Mesothelial cell of epicardium (in vitro differentiated cells): ENCODE measurements at places on chromosomes 6 and 20.
A peak's percentile ranks its signal among the peaks of the same experiment; 100 is the strongest.

GRCh38 chr6:42210551-42210950 is 7.1 kb downstream of the MRPS10 start:
- DNase-seq, result no peak

DNA sequence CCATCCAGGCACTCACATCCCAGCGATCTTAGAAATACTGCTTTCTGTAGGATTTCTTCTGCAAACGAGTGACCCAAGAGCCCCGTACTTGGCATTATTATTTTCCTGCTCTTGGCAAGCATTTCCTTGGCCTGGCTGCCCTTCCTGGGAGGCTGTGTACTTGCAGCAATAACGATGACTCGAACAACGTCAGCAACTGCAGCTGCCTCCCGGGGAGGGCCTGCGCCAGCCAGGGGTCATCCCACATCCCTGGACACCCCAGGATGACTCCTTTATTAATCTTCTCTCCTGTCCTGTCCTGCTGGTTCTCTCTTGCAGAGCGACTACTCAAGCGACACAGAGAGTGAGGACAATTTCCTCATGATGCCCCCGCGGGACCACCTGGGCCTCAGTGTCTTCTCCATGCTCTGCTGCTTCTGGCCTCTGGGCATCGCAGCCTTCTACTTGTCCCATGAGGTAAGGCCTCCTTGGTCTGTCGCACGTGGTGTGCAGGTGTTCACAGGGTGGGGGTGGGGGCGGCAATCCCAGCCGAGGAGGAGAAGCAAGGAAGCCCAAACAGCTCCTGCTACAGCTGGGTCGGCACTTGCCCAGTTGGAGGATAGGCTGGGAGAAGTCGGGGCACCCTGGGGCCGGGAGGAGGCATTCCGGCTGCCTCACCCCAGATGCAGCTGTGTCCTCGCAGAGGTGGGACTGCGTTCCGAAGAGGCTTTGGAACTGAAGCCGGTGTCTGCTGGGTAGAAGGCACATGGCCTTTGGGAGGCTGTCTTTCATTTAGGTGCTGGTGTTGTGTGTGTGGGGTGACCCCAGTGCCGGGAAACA is 115.3 kb downstream of the SYNDIG1 start:
- DNase-seq, result no peak

GRCh38 chr20:22821081-22821727 is 213.9 kb upstream of the SSTR4 start:
- no peak for DNase-seq

GRCh38 chr6:157667211-157668008 is 155.6 kb upstream of the SNX9 start:
- peak; percentile 70 for DNase-seq

- DNase-seq, result no peak
Observed at GRCh38 chr6:29815118-29815750, 12.4 kb upstream of the HLA-G start.

DNA sequence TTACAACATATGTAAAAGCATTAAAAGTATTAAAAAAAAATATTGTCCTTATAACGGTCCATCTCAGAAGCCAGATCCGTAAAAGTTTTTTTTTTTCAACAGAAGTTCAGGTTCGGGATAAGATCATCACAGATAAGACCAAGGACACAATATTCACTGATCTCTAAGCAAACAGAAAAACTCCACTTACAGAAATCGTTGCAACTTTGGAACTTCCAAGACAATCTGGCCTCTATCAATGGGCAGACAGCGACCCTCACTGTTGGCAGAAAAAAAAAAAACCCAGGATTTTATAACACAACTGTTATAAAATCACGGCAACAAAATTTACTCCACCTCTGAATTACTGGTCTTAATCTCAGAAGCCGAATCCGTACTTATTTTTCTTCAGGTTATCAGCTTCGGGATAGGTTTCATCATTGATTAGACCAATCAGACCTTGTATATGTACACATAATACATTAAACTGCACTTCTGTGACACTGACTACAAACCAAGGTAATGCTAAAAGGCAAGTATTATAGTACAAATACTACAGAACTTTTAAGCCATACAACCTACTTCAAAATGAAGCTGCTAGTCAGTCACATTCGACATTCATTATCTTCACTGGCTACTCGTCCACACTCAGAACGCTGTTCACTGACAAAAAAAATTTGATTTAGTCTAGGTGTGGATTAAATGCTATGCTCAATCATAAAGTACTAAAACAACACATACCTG is 34.7 kb upstream of the SYNCRIP start:
- no peak for DNase-seq

DNA sequence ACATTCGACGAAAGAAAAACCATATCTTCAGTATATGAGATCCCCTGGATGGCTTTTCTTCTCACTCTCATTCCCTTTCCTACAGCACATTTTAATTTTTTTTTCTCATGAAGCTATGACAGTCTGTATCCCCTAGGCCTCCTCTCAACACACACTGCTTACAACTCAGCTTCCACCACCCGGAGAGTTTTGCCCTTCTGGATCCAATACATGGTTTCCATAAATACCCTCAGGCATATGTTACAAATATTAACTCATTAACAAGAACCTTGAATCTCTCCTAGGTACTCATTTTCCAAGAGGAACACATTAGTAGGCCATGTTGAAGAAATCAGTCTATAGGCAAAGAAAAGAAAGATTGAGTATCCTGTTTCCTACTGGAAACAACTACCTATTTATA is 44.0 kb downstream of the PAK5 start:
- no peak for DNase-seq

DNA sequence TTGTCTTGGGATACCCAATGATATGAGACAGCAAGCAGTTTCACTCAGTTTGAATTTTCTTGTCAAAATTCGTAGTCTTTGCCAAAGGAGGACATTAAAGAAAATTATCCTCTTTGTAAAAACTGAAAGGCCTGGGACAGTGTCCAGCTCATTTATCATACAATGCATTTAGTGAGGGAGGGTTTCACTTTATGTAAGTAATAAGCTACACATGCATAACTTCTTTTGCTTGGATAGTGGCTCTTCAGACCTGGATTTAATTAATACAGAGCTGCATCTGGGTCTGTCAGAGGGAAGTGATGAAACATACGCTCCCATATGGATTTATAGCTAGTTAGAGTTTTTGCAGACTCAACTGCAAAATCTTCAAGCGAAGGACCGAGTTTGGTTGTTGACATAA is 175.6 kb downstream of the PHACTR1 start:
- DNase-seq, result no peak

- DNase-seq, result no peak
Observed at GRCh38 chr20:46065691-46066090, 24.1 kb downstream of the NCOA5 start.

DNA sequence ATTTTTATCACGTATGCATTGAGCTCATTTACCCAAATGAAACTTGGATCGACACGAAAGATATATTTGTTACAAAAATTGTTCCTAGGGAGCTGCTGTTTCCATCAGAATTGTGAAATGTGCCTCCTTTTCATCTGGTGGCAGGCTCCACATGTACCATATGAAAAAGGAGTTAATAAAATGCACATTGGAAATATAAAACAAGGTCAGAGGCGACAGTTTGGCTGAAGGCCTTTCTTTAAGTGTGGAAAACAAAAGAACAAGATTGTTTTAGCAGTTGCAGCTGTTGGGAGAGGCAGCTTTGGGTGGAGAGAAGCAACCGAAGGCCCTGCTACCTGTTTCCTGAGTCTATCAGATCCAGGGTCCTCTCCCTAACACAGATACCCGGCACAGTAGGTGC is 334.5 kb upstream of the NT5E start:
- no peak for DNase-seq

DNA sequence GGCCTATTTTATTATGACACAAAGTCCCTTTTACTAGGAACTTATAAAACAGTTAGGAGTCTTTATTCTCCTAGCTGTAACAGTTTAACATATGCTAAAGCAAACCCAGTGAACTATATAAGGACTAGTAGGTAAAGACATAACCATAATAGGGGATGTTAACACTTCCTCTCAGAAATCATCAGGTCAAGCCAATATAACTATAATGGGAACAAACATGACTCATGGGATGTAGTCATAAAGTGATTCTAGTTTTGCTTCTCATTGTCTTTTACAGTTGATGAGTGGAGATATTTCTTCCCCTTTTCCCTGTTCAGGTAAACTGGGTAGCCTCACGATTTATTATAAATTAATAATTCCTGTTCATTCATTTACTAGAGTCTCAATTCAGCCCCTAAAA is 9.7 kb downstream of the PTCHD4 start:
- DNase-seq, result no peak

- no peak for DNase-seq
Observed at GRCh38 chr6:43200541-43200940, 18.5 kb downstream of the CUL9 start.

- DNase-seq, result no peak
Observed at GRCh38 chr6:219641-220198, 72.6 kb upstream of the DUSP22 start.

DNA sequence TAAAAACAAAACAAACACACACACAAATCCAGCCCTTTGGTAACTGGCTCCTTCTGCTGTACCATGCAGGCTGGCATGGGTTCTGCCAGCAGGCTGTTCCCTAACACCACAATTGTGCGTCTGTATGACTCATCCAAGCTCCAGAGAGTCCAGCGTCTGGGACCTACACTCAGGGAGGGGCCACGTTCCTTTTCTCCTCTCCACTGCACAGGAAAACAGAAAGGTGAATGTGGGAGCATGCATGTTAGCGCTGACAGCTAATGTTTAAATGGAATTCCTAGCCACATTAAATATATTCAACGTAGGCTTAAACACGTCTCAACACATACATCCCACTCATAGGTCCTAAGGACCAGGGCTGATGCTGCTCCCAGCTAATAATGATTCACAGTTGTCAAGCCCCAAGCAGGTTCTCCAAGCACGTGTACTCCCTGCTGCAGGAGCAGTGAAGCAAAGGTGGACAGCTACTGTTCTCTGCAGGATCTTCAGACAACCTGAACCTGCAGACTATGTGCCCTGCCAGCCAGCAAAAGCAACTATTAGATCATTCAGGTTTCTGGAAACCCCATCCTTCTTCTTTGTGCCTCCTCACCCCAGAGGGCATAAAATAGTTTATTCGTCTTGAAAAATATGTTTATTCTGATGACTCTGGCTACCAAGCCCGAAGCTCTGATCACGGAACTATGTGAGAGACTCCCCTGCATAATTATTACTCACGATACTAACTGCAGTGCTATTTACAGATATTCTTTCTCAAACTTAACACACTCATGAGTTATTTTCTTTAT is 20.9 kb downstream of the MAP1LC3A start:
- DNase-seq, result no peak

- DNase-seq, result no peak
Observed at GRCh38 chr6:164377348-164377918, 932.0 kb downstream of the C6orf118 start.

GRCh38 chr20:3889489-3890397 is 556 bp downstream of the PANK2 start:
- peak; percentile 26 for DNase-seq

- no peak for DNase-seq
Observed at GRCh38 chr6:106729841-106730240, 100.5 kb downstream of the QRSL1 start.
